NCI-H2081 (cell line): ENCODE measurements at places on chromosomes 6 and 20.
A peak's percentile ranks its signal among the peaks of the same experiment; 100 is the strongest.

DNA sequence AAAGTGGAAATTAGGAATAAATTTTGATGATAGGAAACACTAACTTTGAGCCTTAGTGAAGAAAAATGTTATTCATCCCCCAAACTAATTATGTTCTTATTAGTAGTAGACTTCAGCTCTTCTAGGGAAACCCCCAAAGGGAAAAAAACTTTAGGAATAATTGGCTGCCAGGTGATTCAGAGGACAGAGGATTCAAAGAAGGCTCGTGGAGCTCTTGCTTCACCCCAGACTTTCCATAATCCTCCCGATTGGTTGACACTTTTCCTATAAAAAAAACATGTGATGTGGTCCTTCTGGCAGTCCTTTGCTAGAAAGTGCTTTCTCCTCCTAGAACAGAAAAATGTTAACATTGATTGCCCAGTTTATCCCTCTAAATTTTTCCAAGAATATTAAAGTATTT is 5.6 kb upstream of the CCDC170 start:
- no peak for DNase-seq

DNA sequence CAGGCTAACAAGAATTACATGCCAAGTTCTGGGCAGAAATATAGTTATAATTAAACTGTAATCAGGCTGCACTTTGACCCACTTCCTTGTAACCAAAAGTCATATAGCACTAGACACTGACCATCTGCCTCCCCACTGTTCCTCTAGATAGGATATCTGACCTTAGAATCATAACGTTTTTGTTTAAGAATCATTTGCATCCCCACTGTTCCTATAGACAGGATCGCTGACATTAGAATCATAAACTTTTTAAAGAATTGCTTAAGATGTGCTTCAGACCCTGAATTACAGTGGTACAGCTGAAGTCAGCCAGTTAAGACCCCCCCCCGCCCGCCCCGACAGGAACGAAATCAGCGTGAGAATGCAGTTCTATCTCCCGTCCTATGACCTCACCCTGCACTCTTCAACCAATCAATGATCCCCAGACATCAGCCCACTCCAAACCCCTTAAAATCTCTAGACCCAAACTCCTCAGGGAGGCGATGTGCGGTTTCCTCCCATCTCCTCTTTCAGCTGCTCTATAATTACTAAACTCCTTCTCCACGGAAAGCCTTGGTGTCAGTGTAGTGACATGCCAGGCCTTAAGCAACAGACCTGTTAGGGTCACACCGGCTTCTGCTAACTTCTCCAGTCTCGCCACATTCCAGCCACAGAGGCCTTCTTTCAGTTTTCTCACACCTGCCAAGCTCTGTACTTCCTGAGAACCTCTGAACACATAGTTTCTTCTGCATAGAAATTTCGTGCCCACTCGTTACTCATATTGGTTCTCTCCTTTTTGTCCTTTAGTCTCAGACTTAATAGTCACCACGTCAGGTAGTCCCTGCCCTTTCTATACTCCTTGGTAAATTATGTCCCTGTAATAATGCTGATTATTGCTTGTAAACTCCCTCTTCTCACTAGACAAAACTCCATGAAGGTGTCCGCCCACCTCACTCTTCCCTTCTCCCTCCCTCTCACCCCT is 93.5 kb downstream of the DTNBP1 start:
- DNase-seq, result no peak

- no peak for DNase-seq
Observed at GRCh38 chr6:145241039-145241438, 494.3 kb downstream of the EPM2A start.

DNA sequence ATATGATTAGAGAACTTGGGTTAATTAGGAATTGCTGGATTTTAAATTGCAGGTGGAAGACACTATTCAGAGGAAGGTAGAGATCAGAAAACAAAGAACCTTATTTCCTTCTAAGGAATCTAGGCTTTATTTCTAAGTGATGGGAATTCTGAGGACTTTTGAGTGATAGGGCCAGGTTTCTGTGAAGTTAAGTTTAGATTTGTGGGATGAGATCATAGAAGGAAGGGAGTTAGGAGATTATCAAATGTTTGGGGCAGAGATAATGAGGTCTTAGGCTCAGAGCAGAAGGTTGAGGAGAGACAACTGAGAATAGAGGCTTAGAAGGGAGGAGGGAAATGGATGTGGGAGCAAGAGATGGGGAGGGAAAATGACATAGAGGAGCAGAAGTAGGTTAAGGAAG is 109.7 kb upstream of the MMS22L start:
- no peak for DNase-seq

DNA sequence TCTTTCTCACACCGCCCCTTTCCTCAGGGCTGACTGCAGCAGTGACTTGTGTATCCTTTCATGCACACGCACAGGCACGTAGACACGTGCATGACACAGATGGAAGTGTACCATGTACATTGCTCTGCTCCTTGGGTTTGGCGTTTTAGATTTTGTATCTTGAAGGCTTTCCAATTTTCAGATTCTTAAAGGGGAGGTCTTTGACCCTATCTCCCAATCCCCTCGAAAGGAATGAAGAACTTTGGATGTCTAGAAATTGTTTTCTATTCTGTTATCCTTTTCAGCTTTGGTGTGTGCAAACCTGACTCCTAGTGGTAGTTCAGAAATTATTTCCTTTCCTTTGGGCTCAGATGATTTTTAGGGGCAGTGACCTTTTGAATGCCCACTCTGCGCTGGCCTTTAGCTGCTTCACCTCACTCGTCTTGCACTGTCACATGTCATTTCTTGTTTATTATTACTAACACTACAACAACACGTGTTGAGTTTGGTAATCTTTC is 63.0 kb downstream of the HIVEP1 start:
- DNase-seq, result no peak

DNA sequence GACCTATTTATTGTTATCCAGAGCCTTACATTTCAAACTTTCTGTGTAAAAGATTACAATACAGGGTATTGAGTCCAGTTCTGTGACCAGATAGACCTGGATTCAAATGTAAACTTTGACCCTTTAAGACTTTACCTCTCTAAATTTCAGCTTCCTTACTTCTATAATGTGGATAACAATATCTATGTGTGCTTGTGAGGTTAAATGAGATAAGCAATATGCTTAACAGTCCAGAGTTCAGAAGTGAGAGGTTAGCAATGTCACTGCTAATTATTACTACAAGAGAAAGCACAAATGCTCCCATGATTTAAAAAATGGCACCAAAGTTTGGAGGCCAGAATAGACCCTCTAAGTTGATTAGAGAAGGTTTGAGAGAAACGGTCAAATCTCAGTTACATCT is 27.5 kb downstream of the EPB41L2 start:
- no peak for DNase-seq

GRCh38 chr6:15643542-15643941 is 19.3 kb downstream of the DTNBP1 start:
- DNase-seq, result no peak

- peak; percentile 55 for DNase-seq
Observed at GRCh38 chr20:4607287-4607713, 114.4 kb upstream of the PRND start.

GRCh38 chr6:125363824-125364165 is 62.0 kb upstream of the HDDC2 start:
- DNase-seq, result no peak

GRCh38 chr6:8110117-8110721 is 7.9 kb upstream of the EEF1E1 start:
- DNase-seq, result no peak

DNA sequence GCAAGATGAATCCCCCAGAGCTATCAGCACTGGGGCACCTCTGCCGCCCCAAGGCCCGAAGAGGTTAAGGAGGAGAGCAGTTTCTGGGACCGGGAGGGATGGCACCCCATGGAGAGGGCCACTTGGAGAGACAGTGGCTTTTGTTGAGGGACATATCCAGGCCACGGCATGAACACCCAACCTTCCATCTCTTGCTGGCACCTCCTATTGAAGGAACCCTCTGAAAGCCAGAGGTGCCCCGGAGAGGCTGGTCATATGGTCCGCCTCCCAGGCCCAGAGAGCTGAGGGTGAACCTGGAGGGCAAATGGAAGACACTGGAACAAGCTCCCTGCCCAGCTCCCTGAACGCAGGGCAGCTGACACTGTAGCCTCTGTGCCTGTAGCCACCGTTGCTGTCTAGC is 167.0 kb downstream of the NFATC2 start:
- no peak for DNase-seq

DNA sequence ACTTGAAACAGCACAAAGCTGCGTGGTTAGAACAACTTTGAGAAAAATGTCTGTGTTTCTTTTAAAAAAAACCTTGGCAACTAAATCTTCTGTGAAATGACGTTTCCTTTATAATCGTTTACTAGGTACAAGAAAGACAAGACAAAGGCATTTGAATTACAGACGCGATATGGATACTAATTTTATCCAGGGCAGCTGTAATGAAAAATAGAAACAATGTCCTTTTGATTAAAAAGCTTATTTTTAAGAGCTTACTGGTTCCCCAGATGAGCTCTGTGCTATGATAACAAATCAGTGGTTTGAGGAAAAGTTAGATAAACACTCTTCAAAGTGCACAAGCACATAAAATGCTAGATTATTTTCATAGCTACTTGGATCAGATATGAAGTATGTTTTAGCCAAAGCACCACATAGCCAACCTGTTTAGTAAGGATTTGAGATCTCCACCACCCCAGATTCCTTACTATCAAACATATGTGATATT is 1.6 kb upstream of the SYNCRIP start:
- peak; percentile 38 for DNase-seq

- no peak for DNase-seq
Observed at GRCh38 chr20:41011551-41012067, 17.0 kb upstream of the TOP1 start.

DNA sequence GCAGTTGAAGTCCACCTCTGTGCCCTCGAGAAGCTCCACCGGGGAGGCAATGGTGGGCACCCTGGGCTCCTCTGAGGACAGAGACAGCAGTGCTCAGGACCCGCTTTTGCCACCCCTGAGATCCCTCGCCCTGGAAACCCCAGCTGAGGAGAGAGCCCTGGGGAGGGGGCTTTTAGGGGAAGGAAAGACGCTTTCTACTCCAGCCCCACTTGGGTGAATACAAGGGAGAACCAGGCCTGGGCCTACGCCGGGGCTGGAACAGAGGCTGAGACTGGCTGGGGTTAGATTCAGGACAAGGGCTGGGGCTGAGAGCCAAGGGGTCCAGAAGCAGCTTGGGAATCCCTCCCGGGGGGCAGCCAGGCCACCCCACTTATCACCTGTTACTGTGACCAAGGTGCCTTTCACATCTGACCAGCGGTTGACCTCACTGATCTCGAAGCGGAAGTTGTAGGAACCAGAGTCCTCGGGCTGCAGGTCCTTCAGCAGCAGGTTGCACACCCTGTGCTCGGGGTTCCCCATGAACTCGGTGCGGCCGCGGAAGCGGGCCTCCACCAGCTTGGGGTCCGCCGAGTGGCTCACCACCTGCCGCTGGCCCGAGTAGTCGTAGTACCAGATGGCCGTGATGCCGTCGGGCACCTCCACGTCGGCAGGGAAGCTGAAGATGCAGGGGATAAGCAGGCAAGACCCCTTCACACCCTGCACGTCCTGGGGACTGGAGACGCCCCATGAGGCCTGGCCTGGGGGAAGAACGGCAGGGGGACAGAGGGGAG is 6.2 kb downstream of the SIGLEC1 start:
- no peak for DNase-seq

DNA sequence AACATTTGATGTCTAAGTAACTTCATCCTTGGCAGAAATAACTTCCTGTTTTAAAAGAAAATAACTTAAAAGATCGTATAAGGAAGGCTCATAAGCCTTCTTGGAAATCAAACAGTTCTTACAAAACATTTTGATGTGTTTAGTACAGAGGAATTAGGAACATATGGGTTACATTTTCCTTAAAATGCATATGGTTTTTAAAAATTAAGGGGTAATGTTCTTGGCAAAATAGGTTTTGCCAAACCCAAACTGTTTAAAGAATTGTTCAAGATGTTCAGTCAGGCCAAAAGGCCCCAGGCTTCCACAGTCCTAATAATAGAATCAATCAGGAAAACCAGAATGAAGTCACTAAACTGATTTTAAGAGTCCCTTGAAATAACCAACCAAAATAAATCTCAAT is 142.7 kb upstream of the SLC35B3 start:
- DNase-seq, result no peak

- no peak for DNase-seq
Observed at GRCh38 chr6:95998133-95998532, 17.6 kb upstream of the FUT9 start.

DNA sequence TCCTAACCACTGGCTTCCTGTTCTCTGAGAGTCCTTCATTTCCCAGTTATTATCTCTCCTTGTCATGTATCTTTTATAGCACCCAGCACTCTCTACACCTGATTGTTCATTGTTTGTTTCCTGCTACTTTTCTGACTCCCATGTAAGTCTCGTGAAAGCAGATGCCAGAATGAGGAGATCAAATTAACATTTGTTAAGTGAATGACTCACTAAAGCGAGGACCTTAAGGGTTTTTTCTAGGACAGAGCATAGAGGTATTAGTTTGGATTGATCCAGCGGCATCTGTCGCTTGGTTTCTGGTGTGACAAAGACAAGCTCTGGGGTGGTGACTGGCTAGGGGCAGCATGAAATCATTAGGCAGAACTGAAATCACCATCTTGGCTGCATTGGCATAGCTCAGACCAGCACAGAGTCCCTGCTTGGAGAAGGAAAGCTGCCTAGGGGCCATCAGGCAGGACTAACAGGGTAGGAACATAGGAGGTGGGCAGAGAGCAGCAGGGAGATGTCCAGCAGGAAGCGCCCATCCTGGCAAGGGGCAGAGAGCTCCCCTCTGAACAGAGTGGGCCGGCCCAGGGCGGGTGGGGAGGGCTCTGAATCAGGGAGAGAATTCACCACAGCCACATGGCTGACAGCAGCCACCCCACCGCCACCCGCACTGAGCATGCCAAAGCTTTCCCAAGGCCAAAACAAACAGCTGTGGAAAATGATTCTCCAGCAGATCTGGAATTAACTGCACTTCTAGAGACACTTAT is 97.1 kb upstream of the CEP85L start:
- DNase-seq, result no peak

GRCh38 chr6:4346659-4347333 is 211.4 kb upstream of the ECI2 start:
- DNase-seq, result no peak

DNA sequence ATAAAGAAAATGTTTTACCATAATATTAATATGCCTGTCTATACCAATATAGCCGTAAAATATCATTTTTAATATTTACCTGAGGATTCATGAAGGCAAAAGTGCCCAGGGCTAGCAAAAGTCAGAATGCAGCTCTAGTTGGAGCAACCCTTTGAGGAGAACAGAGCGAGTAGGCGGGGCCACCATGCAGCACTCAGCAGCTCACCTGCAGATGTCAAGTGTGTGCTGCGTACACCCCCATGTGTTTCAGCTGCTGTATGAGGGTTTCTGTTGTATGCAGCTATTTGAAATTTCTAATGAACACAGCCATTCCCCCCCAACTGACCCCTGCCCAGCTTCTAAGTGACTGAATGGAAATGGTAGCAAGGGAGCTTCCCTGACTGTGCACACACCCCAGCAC is 508.0 kb downstream of the QKI start:
- DNase-seq, result no peak

- no peak for DNase-seq
Observed at GRCh38 chr6:35282472-35282871, 15.1 kb upstream of the DEF6 start.

DNA sequence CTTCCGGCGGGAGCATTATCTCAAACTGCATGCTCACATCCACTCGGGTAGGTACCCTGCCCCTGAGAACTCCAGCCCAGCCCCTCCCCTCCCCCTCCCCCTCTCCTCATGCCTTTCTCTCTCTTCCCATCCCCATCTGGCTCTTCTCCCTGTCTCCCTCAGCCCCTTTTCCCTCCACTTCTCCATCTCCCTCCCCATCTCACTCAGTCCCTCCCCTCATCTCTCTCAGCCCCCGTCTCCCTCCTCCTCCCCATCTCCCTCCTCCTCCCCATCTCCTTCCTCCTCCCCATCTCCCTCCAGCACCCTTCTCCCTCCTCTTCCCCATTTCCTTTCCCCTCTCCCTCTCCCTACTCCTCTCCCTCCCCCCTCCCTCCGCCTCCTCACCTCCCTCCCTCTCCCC is 27.3 kb upstream of the CHMP4B start:
- no peak for DNase-seq
